ENCODE measurements at places on chromosomes 13 and 19. TPM values are rescaled to one million over a fixed set of nuclear protein-coding genes. Genes with fewer than 3 reads are reported as not detected.

DNA sequence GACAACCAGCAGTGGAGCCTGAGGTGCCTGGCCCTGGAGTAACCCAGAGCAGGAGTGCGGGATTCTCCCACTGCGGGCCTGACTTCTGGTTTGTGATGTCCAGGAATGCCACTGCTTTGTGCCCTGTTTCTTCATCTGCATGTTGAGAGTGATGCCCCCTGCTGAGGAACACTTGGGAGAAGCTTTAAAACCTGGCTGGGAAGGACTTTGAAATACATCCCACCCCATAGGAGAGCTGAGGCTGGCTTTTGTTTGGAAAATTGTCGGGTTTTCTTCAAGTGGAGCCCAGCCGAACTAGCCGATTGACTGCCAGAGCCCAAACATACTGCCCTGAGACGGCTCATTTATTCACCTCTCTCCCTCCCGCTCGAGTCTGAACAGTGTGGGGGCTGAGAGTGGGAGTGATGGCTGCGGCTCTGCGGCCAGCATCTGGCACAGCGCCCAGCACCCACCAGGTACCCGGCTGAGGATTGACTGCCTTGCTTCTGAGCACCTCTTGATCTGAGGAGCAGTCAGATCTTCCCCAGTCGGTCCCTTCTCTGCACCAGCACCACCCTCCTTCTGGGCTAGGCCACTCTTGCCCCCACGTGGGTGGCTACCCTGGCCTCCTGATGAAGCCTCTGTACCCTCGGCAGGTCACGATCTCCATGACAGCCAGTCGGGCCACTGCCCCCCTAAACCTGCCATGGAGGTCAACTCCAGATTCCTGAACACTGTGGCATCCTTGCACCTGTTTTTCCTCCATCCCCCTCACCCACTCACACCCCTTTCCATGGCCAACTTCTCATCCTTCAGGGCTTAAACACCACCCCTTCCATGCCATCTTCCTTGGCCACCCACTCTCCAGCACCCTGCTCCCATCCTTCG is 148.9 kb downstream of the SIPA1L3 start:
- no peak for DNase-seq

GRCh38 chr19:2166741-2167738 is 3.3 kb downstream of the DOT1L start:
- no peak for DNase-seq

BSG gene
- 526 TPM for total RNA-seq

ONECUT3 gene
- total RNA-seq, result not detected

ZNF699 gene
- total RNA-seq, result 6.9 TPM

GRCh38 chr19:3813473-3814392 is 27.6 kb upstream of the MATK start:
- DNase-seq, result no peak

TMIGD2 gene
- total RNA-seq, result not detected

RFPL4AL1 gene
- not detected for total RNA-seq

Measured in foreskin keratinocyte (primary cell).